GM12878 (cell line): ENCODE measurements at places on chromosomes 11 and 22. TPM values are rescaled to one million over a fixed set of nuclear protein-coding genes. Genes with fewer than 3 reads are reported as not detected.

DNA sequence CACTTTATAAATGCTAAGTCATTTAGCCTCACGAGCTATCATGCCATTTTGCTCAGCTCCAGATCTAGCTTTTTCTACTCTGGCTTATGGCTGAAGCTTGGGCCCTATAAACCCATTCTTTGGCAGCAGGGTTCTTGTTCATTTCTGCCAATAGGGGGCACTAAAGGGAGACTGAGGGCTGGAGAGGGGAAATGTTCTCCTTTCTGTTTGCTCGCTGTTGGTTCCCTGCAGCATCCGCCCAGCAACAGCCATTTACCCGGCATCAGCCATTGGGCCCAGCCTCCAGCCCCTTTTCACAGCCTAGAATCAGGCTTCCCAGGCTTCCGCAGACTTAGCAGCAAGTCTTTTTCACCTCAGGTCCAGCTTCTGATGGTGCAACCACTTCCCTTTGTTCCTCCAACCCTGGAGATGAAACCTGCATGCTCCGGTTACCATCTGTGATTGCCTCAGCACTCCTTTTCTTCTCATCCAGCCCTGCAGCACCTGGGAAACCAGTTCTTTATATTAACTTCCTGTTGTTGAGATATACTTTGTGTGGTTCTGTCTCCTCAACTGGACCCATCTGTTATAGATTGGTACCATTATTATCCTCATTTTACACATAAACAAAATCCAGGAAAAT, 4.2 kb upstream of the ME3 start:
- DNase-seq: no peak

GRCh38 chr11:112785719-112786118, 175.5 kb upstream of the NCAM1 start:
- no peak for DNase-seq

GRCh38 chr11:12642806-12643428, 31.3 kb upstream of the TEAD1 start:
- DNase-seq: no peak

DNA sequence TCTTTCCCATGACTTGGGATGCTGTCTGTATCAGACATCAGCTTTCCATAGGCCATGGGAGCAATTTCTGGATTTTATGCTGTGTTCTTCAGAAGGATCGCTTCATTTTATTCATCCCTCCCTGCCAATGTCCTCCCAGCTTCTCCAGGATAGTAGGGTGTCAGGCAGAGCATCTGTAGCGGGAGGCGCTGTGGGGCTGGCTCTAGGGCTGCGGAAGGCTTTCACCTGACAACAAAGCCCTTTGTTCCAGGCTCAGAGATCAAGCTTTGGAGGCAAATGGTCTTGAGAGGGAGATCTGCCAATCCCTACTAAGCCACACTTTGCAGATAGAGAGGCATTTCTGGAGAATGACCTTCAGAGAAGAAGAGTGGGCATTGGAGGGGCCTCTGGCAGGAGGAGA, 29.5 kb upstream of the FTH1 start:
- no peak for DNase-seq

MS4A13 gene
- total RNA-seq: not detected in 2 replicates

GRIA4 gene
- not detected in 2 replicates for total RNA-seq

ST14 gene
- total RNA-seq: 1.4 and 1.6 TPM in 2 replicates

DNA sequence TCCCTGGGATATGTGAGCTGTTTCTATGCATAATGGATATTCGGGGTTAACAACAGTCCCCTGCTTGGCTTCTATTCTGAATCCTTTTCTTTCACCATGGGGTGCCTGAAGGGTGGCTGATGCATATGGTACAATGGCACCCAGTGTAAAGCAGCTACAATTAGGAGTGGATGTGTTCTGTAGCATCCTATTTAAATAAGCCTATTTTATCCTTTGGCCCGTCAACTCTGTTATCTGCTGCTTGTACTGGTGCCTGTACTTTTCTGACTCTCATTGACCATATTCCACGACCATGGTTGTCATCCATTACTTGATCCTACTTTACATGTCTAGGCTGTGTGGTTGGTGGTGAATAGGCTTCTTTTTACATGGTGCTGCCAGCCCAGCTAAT, 1.3 kb downstream of the TUG1 start:
- DNase-seq: no peak

HBG1 gene
- 1.9 and 2.2 TPM in 2 replicates for total RNA-seq

MYRF gene
- 2.0 and 3.1 TPM in 2 replicates for total RNA-seq

DNA sequence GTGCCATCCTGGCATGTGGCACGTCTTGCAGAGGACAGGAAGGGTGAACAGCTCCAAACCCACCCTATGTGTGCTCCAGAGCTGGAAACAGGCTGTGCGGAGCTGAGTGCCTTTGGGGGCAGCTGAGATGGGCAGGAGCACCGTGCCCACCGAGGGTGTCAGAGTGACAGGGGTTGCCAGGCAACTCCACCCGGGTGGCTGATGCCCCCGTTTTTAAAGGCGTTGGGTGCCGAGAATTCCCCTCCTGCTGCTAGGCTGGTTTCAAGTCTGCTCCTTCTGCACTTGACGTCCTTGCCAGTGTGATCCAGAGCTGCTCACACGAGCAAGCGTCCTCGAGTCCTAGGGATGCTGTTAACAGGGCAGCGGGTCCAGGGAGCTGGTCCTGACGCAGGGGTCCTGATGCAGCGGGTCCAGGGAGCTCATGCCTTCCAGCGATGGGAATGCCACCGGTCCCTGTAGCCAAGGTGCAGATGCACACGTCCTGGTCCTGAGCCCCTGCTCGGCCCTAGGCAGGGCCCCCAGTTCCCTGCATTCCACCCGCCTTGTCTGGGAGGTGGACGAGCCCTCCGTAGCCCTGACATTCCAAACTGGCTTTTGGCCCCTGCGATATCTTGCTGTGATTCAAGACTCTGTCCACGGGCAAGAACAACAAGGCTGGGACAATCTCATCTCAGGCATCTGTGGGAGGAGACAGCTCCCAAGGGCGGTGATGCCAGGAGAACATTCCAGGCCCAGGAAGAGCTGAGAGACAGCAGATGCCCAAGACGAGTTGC, 4.9 kb downstream of the KCNQ1 start:
- no peak for DNase-seq

- DNase-seq: no peak
Measured at GRCh38 chr11:68659158-68659921, 25.0 kb upstream of the GAL start.

TP53AIP1 gene
- total RNA-seq: not detected in 2 replicates

DNA sequence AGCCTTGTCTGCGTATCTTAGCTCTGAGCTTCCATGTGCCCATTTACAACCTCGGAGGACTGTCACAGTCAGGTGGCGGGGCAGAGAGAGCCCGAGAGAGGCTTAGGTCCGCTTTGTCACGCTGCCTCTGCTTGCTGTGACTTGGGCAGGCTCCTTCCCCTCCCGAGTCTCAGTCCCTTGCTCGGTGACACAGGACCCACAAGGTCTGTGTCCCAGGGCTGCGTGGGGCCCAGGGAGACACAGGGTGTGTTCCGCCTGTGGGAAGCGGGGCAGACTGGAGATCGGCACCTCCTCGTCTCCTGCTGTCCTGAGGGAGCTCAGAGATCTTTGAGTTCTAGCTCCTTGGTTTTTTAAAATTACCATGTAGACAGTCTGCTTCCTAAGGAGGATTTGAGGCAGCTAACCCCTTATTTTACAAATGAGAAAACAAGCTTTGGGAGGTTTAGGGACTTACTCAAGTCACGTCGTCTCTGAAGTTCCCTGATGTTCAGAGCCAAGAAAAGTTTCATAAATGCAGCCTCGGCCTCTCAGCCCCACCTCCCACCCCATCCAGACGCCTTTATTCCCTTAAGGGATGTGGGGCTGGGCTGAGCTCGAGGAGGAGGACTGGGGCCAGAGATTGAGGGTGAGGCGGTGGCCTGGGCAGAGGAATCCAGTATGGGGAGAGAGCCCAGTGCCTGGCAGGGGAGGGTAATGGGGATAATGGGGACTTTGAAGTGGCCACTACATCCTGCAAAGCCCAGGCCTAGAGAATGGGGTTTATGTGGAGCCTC, 103.6 kb downstream of the NECTIN1 start:
- no peak for DNase-seq

GRCh38 chr22:49735411-49735900, 92.2 kb downstream of the BRD1 start:
- DNase-seq: no peak

GAS2 gene
- total RNA-seq: 23.8 and 29.2 TPM in 2 replicates

POLD3 gene
- total RNA-seq: 36.4 and 39.2 TPM in 2 replicates

GRCh38 chr22:30882974-30883533, 85.5 kb downstream of the MORC2 start:
- no peak for DNase-seq

SCGB2A2 gene
- total RNA-seq: not detected in 2 replicates

GRCh38 chr11:104322696-104323095, 158.7 kb upstream of the PDGFD start:
- no peak for DNase-seq

PIH1D2 gene
- 0.51 and 0.58 TPM in 2 replicates for total RNA-seq

DNA sequence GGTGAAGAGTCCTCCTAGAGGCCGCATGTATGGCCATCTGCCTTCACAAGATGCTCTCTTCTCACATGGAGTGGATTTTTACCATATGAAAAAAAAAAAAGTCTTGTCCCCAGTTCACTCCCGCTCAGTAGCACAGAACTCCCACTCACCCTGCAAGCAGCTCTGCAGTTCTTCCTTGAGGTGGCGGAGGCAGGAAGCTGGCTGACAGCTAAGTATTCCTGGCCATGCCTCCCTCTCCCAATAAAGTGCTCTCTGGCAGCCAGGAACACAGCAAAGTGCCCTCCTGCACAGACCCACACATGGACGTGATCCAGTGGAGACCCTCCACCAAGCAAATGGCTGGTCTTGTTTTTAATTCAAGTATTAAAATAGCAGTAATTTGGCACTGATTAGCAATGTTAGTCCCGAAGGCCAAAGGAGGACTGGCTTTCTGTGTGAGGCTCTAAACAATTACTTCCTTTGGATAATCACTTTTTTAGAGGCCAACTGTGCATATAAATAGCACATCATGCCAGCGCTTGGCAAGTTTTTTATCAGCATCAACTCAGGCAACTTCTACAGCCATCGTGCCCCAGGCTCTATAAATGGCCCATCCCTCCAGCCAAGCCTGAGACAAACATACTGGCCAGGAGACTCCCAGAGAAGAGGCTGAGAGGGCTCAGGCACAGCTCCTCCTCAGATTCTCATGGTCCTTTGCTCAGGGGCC, 413.6 kb downstream of the OPCML start:
- DNase-seq: no peak

DNA sequence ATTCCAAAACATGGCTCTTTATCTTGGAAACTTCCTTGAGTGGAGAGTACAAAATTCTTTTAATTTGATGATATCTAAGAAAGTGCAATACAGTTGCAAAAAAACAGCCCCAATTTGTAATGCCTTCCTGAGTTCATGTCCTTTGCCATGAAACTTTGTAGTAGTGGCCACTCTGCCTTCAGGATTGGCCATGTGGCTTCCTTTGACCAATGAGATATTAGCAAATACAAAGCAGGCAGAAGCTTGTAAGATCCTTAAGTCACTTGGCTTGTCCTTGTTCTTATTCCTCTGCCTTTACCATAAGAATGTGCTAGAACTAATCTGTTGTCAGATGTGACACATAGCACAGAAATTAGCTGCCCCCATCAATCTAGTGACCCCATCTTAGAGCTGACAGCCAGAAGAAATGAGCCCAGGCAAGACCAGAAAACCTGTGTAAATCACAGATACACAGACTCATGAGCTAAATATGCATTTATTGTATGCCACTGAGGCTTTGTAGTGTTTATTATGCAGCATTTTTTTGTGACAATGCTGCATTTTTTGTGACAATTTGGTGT, 29.8 kb upstream of the BLID start:
- no peak for DNase-seq

SH3BP1 gene
- total RNA-seq: 67.0 and 70.5 TPM in 2 replicates

DNA sequence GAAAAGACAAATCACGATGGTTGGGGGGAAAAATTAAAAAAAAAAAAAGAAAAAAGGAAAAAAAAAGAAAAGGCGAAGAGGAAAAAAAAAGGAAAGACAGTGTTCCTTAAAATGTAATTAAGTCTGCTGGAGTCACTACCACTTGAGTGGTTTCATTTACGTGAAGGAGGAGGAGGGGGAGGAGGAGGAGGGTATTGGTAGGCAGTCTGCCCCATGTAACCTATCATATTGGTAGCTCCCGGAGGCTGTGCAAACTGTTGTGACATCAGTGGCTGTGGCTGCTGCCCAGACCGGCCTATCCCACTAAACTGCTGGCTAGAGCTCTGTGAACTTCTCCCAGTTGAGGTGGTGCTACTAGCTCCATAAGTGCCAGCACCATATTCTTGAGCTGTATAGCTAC, 17.9 kb downstream of the KDELR3 start:
- DNase-seq: no peak

DNA sequence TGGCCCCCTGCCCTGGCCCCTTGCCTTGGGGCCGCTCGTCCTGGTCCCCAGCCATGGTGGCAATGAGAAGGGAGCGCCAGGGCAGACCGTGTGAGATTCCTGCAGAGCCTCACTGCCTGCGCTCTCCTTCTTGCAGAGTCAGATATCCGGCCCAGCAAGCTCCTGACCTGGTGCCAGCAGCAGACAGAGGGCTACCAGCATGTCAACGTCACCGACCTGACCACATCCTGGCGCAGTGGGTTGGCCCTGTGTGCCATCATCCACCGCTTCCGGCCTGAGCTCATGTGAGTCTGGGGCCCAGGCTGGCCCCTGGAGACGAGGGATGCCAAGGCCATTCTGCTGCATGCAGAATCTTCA, 114.1 kb downstream of the MICAL2 start:
- peak; percentile 65 for DNase-seq

DNA sequence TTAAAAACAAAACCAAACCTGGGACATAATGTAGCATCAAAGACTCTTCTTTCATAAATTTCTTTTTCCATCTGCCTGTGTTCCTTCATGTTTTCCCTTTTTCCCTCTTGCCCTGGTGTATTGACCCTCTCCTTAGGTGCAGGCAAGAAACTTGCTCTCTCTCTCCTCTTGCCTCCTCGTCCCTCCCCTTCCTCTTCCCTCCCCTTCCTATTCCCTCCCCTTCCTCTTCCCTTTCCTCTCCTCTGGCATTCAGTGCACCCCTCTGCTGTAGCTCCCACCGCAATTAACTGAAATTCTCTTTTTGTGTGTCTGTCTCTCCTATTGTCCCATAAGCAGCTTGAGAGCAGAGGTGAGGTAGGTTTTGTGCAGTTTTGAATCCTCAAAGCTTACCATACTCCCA, 49.9 kb downstream of the CSF2RB start:
- DNase-seq: no peak
